ENCODE measurements at places on chromosomes 12 and 14.

GRCh38 chr12:99035803-99036202 is 390.7 kb downstream of the APAF1 start:
- no peak for DNase-seq

- DNase-seq = no peak
These were observed 2.3 kb downstream of the CRACR2A start for GRCh38 chr12:3750616-3751015.

GRCh38 chr12:52629281-52630007 is 11.1 kb upstream of the KRT73 start:
- no peak for DNase-seq

GRCh38 chr14:35234012-35234805 is 58.0 kb upstream of the PSMA6 start:
- DNase-seq = no peak

GRCh38 chr12:111409780-111410430 is 4.2 kb downstream of the SH2B3 start:
- DNase-seq = no peak

DNA sequence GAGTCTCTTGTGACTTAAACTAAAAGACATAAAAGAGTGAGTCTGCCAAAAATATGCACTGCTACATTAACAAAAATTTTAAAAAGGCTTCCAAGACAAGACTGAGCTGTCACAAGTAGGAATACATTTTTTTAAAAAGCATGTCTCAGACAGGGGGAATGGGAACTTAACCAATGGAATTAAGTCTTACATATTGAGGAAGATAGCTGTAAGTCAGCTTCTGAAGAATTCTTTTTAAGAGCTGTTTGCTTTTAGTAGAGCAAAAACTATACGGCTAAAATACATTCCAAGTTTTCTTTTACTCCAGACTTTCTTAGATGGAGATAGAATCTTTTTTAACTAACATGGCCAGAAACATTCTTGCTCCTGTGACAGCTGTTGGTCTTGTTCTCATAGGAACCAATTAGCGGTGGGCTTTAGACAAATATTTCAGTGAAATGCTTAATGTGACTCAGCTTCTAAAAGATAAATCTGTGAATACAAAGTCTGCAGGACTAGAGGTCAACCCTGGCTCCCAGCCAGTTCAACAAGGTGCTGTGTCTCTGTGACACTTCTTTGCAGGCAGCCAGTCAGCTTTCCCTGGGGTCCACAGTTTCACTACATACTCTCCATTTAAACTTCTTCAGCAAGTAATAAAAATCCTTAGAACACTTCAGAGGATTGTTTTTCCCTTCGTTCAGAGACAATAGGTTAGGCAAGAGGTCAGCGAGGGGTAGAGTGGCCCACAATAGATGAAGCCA is 187.6 kb downstream of the NAV3 start:
- no peak for DNase-seq

DNA sequence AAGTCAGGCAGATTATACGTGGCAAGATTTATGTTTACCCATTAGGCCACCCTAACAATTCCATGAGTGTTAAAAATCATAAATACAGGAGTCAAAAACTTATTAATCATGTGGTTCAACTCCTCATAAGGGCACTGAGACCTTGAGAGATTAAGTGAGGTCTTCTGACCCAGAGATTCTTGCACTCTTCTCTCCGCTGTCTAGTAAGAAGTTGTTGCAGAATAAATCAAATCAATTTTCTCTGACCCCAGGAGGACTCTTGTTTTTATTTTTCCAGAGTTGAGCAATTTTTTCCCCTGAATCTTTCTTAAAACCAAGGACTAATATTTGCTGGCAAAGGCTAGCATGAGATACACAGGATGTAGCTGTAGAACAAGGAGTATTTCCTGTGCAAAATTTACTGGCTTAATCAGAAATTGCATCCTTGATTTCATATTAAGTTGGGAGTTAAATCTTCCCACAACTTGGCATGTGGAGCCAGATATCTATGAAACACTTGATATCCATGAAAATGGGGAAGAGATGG is 90.9 kb upstream of the PTHLH start:
- no peak for DNase-seq
